ENCODE measurements at places on chromosomes 3 and 15. TPM values are rescaled to one million over a fixed set of nuclear protein-coding genes. Genes with fewer than 3 reads are reported as not detected.

DNA sequence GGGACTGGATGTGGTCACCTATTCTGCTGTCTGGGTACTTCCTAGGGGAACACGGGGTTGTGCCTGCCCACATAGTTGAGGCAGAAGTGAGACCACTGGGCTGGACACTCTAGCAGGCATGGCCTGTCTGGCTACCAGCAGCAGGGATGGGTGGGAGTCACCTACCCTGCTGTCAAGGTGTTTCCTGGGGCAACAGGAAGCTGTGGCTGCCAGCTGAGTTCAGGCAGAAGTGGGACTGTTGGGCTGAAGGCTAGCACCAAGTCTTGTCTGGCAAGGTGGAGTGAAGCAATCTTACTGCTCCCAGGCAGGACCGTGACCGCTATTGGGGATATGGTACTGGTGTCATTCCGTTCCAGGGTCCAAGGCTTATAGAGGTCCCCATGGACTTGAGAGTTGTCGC, 20.3 kb upstream of the ZDHHC23 start:
- H3K36me3 ChIP-seq, result no peaks in the 10 kb centered on the region
- no peaks in the 10 kb centered on the region for H3K27me3 ChIP-seq
- no peaks in the 10 kb centered on the region for H3K4me1 ChIP-seq
- H3K4me3 ChIP-seq, result no peak overlapping the region

- no peak overlapping the region for H3K4me3 ChIP-seq
- no peaks in the 10 kb centered on the region for H3K4me1 ChIP-seq
- H3K36me3 ChIP-seq, result no peaks in the 10 kb centered on the region
- H3K27ac ChIP-seq, result no peak overlapping the region
Measured at GRCh38 chr3:87969620-87970019, 89.2 kb downstream of the CGGBP1 start.

The MESP2 gene
- 1.3 TPM for total RNA-seq

GRCh38 chr15:64749999-64750657, 25.3 kb downstream of the RBPMS2 start:
- no peaks in the 10 kb centered on the region for H3K27me3 ChIP-seq
- H3K4me1 ChIP-seq, result peaks cover 11% of the 10 kb centered on the region
- H3K4me3 ChIP-seq, result no peak overlapping the region
- DNase-seq, result no peak

The TRAT1 gene
- total RNA-seq, result not detected

Data from PC-3 (cell line).